ENCODE measurements at places on chromosomes 1 and 21. TPM values are rescaled to one million over a fixed set of nuclear protein-coding genes. Genes with fewer than 3 reads are reported as not detected.

The POU3F1 gene
- 2.8 TPM for total RNA-seq

- DNase-seq = no peak
Observed at GRCh38 chr1:33306653-33307493, 14.0 kb downstream of the A3GALT2 start.

DNA sequence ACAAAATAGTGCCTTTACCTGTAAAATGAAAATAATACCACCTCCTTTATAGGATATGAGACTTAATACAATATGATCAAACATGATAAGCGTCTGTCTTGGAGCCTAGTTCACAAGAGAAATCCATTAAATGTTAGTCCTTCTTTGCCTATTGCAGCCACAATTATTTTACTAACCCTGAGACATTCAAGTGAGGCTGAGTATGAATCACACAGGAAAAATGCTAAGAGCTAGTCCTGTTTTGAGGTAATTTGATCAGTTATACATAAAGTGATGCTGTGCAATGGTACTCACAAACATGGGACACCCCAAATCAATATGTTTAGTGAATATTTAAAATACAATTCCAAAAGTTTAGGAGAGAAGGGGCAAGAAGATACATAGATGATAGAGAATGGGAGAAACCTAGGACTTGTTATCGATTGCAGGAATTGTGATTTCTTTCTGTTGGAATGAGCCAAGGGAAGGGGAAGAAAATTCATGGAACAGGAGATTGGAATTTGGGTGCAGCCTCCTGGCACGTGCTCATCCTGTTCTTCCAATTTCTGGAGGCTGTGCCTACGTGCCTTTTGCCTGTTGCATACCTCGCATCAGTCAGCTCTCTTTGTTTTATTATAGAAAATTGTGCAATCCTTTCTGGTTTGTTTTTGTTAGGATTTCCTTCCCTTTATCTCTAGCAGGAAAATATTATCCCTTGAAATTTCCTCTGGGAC lies 39.9 kb upstream of the BACH1 start:
- DNase-seq = no peak

DNA sequence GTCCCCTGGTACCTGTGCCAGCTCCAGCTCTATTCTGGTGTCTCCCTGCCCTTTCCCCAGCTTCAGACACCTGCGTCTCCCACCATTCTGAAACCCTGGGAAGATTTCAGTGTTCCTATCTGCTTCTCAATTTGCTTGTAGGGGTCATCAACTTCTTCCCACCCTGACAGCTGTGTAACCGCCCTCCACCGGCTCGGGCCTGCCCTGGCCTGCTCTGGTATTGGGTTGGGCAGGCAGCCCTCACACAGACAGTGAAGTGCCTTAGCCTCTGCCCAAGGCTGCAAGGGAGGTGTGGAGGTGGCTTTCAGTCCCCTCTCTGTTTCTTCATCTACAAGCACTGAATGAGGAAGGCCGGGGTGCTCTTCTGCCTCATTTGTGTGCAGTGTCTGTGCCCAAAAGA lies 97.2 kb downstream of the LAMC2 start:
- DNase-seq = no peak

DNA sequence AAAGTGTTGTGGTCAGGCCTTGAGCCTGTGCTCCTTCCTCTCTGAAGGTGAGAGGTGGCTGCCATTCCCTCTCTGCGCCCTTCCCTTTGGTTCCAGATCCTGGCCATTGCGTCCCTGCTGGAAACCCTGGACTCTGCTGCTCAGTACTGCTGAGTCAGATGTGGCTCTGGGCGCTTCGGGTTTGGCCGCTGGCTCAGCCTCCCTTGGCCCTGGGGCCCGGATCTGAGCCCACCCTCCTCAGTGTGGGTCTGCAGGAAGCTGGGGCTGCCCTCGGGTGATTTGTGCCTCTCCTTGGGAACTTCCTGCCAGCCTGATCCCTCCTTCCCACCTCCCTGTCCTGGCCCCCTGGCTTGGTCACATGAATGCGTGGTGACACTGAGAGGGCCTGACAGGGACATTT lies 32.2 kb downstream of the QSOX1 start:
- no peak for DNase-seq

GRCh38 chr1:172916116-172916515 lies 134.6 kb downstream of the TNFSF18 start:
- DNase-seq = no peak

The SAMSN1 gene
- total RNA-seq = 6.0 TPM

The PGLYRP3 gene
- 0.87 TPM for total RNA-seq

DNA sequence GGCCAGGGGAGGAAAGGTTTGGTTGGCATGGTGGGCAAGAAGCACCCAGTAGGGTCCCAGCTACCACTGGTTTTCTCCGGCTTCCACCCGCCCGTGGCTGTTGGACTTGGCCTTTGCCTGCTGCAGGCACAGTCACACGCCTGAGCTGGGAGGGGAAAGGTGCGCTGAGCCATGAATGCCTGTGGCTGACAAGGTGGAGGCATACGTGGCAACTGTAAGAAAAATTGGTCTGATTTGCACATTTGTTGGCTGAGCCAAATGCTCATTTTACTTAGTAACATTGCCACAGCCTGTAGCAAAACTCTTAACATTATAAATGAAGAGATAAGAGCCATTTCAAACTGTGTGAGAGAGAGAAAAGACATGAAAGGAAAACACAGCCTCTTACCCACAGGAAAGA lies 191.6 kb downstream of the PTPRC start:
- DNase-seq = no peak

The IVL gene
- total RNA-seq = 19.3 TPM

The NTRK1 gene
- 0.12 TPM for total RNA-seq

DNA sequence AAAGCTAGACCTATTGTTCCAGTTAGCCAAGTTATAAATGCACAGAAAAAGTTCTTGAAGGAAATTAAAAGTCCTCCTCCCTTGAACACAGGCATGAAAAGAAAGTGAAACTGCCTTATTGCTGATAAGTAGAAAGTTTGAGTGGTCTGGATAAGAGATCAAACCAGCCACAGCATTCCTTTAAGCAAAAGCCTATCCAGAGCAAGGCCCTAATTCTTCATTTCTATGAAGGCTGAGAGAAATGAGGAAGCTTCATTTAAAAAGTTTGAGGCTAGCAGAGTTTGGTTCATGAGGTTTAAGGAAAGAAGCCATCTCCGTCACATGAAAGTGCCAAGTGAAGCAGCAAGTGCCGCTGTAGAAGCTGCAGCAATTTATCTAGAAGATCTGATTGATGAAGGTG lies 2.7 kb upstream of the SSX2IP start:
- DNase-seq = no peak

DNA sequence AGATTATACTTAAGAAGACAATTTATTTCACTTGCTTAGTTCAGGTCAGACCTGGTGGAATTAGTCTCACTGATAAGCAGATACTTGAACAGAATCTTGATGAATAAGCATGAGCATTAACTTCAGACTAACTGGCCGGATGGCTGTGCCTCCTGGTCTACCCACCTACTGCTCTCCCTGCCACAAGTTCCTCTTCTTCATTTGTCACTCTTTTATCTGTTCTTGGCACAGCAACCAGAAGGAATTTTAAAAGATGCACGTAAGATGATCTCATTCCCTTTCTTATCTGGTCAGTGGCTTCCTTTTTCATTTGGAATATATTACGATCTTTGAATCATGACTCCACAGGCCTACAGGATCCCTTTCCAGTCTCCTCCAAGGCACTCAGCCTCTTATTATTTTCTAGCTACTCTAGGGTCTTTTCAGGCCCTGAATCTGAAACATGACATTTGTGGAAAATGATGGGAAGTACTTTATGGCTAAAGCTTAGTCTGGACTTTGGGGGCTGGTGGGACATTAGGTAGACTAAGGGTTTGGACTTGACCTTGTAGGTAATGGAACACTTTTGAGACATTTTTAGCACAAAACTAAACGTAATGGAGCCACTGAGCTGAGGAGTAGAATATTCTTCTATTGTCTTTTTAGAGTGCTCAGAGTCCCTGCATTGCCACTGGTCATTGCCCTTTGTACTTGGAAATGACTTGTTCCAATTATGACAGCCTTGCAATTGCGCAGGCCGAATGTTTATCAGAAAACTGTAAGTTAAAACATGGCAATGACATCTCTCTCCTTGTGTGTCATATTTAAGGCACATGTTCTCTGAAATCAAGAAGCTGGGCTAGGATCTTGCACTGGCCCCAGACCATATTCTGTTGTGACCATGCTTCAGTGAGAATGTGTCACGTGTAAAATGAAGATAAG lies 16.0 kb downstream of the ST6GALNAC3 start:
- DNase-seq = no peak

DNA sequence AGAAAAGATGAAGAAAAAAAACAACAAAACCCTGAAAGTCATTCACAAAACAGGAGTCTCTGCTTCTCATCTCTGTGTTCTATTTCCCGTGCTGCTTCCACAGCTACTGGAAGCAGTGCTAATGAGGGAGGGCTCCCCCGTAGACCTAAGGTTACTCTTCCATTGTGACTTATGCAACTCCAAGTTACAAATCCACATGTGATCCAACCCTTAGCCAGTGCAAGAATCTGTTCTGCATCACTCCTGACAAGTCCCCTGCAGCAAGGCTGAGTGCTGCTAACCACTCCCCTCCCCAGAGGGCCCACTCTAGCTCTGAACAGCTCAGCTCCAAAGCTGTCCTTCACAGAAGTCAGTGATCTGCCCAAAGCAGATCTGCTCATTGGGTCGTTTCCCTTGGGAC lies 10.3 kb downstream of the DNALI1 start:
- no peak for DNase-seq

- peak; percentile 80 for DNase-seq
Observed at GRCh38 chr1:147598621-147599361, 57.5 kb downstream of the BCL9 start.

DNA sequence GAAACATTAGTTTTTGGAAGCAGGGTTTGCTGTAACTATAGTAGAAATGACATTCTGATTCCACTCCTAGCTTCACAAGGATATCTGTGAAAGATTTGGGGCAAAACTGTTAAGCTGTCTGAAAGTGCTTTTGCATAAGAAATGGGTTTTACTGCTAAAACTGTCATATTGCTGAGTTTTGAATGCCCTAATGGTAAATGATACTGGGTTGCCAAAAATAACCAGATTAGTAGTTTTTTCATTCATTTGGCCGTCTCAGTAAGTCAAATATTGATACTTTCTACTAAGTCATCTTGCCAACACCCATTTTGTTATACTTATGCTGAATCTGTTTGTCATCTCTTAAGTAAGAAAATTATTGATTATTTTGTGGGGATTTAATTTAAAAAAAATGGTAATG lies 399 bp upstream of the PTPRC start:
- DNase-seq = no peak

DNA sequence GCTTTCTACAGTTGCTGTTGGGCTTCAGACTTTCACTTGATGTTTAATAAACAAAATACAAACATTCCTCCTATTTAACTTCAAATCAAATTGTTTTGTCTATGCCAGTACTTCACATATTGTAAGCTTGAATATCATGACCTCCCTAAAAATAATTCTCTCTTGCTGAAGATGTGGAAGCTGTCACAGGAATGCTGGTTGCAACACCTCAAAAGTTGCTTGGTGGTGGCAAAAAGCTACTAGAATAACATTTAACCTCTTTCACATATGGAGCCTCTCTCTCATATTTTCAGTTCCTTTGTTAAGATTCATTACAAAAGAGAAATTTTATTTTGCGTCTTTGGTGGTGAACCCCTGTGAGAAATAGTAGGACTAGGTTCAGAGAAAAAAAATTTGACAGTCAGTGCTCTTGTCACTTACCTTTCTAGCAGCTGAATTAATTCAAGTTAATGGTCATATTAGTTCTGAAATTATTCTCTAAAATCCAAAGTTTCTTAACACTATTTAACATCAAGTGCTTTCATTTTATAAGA lies 25.5 kb upstream of the F13B start:
- no peak for DNase-seq

The TRIM46 gene
- total RNA-seq = 8.1 TPM

The SLAMF9 gene
- total RNA-seq = not detected

DNA sequence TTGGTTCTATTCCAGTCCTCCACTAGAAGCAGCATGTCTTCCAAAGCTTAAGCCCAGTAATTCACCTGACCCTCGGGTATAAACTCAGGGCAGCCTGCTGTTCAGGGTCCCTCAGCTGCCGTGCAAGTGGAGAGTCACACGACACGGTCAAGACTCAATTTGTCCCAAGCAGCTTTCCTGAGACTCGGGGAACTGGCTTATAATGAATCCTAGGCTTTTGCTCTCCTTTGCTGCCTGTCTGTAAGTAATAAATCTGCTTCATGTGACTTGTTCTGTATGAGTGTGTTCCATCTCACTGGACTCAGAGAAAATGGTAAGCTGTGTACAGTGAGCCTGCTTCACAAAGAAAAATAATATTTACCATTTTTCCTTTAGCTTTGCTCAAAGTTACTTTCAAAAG lies 119.8 kb downstream of the CYYR1 start:
- no peak for DNase-seq

The TFF3 gene
- total RNA-seq = 31.5 TPM

DNA sequence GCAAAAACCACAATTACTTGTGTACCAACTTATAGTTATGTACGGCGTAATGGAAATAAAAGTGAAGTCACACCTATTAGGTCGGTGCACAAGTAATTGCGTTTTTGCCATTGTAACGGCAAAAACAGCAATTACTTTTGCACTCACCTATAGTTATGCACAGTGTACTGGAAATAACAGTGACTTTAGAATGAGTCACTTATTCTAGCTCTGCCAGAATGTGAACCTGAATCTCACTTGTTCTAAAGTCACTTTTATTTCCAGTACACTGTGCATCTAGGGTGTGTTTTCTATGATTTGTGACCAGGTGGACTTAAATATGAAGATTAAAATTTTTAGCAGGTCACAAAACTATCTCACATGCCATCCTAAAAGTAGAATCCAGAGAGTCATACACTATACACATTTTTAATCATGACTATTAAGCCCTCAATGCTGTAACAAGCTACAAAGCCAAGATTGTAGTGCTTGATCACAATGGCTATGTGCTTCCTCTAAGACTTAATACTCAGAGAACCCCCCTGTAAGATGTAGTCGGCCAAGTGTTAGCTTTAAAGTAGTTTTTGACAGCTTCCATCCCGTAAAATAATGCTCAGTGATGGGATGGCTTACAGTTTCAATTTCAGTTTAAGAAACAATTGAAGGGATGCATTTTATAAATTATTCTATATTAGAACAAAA lies 218.8 kb downstream of the NEGR1 start:
- no peak for DNase-seq

- no peak for DNase-seq
Observed at GRCh38 chr1:232403017-232403714, 226.8 kb downstream of the SIPA1L2 start.

The OR2T2 gene
- total RNA-seq = not detected

The CD52 gene
- total RNA-seq = 0.75 TPM

- no peak for DNase-seq
Observed at GRCh38 chr1:91506071-91506470, 5.4 kb downstream of the CDC7 start.

- no peak for DNase-seq
Observed at GRCh38 chr21:30437010-30437565, 3.0 kb upstream of the KRTAP15-1 start.

The PCSK9 gene
- total RNA-seq = 9.5 TPM

DNA sequence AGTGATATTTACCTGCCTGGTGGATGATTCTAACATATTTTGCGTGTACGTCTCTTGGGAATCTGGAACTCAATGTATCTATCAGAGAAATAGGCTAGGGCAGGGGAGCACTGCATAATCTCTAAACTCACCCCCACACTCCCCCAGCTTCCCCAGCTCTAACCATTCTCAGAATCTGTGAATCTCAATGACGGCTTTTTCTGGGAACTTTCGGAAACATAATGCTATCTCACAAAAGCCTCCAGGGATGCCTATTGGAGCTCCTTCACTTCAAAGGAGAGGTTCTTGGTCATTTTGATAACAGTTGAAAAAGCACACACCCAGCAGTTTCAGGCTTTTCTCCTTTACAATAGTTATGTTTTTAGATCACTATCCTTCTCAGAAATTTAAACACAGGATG lies 113.8 kb upstream of the MAGI3 start:
- DNase-seq = no peak

The RYR2 gene
- total RNA-seq = 1.0 TPM

The TLCD4 gene
- 17.7 TPM for total RNA-seq

The MR1 gene
- 0.99 TPM for total RNA-seq

Data from type B pancreatic cell (in vitro differentiated cells).